Activated CD8-positive, alpha-beta memory T cell treated with anti-CD3 and anti-CD28 coated beads for 48 hours (primary cell): ENCODE measurements at places on chromosomes 16 and 17.

GRCh38 chr17:29407856-29408255 is 17.7 kb downstream of the TAOK1 start:
- no peak for DNase-seq

- DNase-seq = no peak
Observed at GRCh38 chr16:89507214-89507833, 879 bp upstream of the SPG7 start.

DNA sequence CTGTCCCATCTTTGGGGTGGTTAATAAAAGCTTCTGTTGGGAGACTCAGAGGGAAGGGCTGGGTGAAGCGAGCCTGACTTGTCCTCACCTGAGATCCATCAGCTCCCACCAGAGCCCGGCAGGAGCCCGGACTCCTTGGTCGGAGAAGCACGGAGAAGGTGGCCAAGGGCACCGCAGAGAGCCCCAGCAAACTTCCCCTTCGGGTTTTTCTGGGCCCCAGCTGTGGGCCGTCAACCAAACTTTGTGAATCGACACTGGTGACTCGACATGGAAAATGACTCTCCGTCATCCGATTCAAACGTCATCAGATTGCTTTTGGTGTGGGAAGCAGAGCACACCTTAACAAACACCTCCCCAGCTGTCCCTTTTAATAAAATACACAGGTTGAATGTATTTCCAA is 21.4 kb downstream of the ENPP7 start:
- DNase-seq = no peak

GRCh38 chr16:11264155-11264832 is 4.8 kb downstream of the TNP2 start:
- no peak for DNase-seq

GRCh38 chr17:58383892-58384462 is 32.0 kb upstream of the SUPT4H1 start:
- DNase-seq = no peak

- no peak for DNase-seq
Observed at GRCh38 chr16:12314653-12315185, 338.2 kb downstream of the SNX29 start.

DNA sequence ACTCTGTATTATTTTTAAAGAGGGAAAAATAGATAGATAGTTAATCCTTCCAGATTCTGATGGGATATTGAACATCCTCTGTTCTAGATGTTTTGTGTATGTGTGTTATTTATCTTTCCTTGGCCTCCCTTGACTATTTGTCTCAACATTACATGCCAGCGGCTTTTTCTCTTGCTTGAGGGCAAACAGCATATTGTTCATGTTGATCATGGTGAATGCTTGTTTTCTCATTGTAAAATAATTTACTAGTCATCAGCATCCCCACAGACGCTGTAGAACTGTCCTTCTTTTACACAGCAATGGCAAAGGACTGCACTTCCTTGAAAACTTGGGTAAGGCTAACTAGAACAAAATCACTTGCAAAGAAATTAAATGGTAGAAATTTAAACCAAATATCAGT is 1376.4 kb upstream of the GOT2 start:
- no peak for DNase-seq

- no peak for DNase-seq
Observed at GRCh38 chr16:88320947-88321634, 61.7 kb upstream of the ZNF469 start.

DNA sequence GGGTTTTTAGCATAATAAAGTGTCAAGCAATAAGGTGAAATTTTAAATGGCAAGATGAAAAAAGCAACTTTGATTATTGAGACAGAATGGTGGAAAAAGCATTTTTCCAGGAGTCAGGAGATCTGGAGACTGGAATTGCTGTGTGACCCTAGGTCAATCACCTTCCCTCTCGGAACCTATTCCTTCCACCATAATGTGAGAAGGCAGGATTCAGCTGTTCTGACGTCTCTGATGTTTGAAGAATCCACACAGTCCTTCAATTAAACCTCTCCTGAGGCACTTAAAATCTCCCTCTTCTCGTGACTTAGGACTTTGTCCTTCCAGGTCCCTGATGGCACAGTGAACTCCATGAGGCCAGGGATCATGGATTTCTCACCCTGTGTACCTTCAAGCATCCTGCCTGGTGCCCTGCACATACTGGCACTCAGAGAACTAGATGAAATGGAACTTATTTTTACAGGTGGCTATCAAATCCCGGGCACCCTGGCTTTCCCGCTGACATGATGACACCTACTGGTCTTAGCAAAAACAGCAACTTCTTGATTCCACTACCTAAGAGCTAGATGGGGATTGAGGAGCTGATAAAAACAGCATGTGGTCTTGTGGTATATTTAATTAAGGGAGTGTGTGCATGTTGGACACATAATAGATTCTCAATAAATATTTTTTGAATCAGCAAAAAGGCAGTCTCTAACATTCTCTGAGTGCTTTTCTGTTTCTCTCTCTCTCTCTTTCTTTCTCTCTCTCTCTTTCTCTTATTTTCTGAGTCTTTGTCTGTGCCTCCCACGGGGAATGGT is 2.3 kb upstream of the CCDC182 start:
- DNase-seq = no peak

DNA sequence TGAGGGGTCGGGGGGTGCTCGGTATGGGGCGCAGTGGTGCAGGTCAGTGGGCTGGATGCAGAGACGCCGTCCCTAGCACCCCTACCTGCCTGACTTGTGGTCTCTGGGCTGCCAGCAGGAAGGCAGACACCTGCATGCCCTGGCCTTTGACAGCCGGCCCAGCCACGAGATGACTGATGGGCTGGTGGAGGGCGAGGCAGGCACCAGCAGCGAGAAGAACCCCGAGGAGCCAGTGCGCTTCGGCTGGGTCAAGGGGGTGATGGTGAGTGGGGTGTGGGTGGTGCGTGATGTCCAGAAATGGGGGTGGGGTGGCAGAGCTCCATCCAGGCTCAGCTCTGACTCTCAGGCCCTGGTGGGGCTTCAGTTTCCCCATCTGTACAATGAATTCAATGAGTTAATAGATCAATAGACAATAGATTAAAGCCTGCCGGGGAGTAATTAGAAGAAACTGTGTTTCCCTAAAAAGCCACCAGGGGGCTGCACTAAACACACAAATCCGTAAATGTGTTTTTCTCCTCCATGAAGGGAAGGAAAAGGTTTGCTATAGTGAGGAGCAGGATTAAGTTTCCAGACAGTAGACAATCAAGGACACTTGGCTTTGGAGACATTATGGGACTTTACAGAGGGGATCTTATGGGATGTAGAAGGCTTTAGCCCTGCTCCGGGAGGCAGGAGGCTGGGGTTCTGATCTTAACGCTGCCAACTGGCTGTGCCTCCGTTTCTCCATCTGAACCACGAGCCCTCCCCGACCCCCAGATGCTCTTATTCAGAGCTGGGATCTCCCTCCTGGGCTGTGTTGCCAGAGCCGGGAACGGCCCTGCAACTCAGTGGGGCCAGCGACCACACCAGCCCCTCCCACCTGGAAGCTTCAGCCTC is 2.2 kb downstream of the SLC12A3 start:
- no peak for DNase-seq

DNA sequence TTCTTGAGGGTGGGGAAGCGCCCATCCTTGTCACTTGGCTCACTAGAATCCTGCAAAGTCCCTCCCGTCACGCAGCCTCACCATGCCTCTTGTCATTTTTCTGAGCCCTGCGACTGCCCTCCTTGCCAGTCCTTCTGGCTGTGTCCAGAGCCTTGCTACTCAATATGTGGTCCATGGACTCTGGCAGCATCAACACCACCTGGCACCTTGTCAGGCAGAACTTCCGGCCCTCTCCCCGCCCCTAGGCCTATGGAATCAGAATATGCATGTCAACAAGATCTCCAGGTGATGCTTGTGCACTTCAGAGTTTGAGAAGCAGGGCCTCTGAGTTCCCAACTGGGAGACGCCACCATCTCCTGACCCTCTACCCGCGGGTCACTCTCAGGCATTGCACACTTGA is 12.1 kb downstream of the PIMREG start:
- no peak for DNase-seq

DNA sequence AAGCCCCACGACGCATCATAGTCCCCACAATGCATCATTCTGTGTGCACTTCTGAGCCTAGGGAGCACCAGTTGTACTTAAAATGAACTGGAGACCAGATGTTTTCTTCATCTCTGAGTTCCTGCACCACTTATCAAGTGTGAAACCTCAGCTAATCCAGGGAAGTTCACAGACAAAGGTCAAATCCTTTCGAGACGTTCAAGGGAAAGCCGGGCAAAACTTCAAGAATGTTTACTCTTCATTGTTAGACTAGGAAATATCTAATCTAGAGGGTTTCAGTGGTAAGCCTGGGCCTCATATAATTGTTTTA is 4.6 kb upstream of the PMP22 start:
- no peak for DNase-seq

GRCh38 chr17:39703913-39704312 is 4.0 kb downstream of the ERBB2 start:
- no peak for DNase-seq

DNA sequence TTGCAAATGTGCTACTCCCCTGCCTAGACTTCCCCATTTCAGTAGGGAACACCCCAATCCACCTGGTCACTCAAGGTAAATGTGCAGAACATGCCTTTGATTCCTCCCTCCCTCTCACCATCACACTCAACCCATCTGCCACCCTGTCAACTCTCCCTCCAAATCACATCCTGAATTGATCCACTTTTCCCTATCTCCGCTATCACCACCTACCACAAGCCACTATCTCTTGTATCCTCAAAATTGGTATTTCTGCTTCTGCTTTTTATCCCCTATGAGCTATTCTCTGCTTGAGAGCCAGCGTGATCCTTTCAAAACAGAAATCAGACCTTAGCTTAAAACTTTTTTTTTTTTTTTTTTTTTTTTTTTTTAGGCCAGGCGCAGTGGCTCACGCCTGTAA is 5.4 kb upstream of the NOL11 start:
- no peak for DNase-seq

DNA sequence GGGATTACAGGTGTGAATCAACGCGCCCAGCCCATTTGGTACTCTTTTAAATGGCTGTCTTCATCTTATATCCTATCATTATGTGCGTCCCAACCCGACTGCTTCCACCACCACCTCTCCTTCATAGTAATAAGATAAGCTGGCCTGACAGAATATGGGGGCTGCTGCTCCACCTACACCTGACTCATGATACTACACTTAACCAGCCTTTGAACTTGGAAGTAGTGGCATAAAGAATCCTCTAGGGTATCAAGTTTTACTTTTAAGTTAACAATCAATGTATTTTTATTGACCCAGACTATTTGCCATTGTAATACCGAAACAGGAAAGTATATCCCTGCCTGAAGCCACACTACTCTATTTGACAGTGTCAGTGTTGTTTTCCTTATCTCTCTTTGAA is 18.8 kb downstream of the PDZD9 start:
- no peak for DNase-seq

DNA sequence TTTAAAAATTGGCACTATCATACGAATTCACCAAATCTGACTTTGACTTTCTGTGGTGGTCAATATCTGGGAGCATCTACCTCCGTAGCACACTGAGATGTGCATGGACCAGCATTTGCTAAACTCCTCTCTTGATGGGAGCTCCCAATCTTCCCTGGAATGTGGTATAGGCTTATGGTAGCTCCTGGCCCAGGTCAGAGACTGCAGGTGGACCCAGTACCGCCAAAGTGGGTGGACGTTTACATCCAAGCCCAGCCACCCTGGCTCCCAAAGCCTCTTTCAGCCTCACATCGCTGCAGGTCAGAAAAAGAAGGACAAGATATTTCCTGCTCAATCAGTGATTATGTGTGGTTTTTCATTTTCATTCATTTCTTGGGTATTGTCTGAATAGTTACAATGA is 43.1 kb upstream of the NKD1 start:
- DNase-seq = no peak

- no peak for DNase-seq
Observed at GRCh38 chr17:29091606-29092289, 48.8 kb downstream of the PIPOX start.

GRCh38 chr16:17348826-17349225 is 121.9 kb downstream of the XYLT1 start:
- DNase-seq = no peak

GRCh38 chr17:2808367-2809335 is 12.4 kb downstream of the RAP1GAP2 start:
- no peak for DNase-seq

DNA sequence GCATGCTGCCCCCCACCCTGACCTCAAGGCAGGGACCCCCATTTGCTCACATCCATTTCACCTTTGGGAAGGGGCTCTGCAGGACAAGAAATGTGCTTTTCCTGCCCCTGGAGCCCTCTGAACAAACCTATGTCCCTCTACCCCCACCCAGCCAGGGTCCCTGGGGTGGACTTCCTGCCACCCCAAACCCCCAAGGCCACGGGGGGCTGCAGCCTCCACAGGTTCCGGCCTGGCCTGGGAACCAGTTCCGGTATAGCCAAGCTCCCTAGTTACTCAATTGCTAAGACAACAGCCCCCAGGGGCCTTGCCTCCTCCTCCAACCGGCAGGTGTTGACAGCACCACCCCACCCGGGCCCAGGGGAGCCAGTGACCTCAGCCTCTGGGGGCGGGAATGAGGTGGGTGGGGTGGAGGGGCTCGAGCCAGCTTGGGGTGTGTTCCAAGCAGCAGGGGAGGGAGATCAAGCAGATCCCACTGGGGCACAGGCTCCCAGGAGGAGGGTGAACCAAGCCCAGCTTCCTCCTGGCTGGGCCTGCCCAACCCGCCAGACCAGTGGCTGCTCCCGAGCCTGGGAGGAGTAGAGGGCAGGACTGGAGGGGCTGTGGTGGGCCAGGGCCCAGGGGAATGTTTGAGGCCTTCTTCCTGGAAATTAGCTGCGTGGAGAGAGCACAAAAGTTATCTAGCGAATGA is 6.6 kb downstream of the PNMT start:
- DNase-seq = no peak

DNA sequence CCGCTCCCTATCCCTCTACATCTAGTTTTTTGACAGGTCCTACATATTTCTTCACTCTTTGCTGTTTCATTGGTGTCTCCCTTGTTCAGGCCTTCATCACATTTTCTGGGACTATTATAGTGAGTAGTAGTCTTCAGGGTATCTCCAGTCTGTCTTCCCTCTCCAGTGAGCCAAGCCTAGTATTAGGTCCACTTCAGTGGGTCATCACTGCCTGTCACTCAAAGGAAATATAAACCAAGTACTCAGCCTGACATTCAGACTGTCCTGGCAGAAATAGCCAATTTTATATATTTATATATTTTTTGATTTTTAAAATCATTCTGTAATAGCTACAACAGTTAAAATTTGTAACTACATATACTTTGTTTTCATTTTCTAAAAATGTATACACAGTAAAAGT is 137.8 kb downstream of the CYB561 start:
- DNase-seq = no peak

DNA sequence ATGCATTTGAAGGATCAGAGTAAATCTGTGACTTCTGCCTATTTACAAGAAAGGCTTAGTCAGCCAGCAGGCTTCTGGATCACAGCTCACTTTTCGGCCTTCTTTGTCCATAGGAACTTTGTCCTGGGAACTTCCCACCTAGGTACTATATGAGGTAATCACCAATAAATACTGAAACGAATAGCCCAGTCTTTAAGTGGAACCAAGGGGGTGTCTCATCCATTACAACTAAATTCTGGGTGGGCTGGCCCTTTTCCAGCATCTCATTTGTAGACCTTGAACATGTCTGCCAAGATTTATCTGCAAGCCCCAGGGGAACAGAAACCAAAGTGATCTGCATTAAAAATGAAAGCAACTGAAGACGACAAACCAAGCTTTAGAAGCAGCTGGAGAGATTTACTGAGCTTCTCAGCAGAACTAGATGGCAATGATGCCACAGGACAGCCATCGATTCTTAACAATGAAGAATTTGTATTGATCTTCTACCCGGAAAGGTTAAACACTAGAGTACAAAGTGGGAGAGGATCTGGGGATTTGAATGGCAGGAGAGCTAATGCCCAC is 55.5 kb downstream of the SNX11 start:
- DNase-seq = no peak

- peak; percentile 78 for DNase-seq
Observed at GRCh38 chr17:32319548-32319905, 22.4 kb downstream of the C17orf75 start.
